ENCODE measurements at places on chromosomes 13 and 19.

DNA sequence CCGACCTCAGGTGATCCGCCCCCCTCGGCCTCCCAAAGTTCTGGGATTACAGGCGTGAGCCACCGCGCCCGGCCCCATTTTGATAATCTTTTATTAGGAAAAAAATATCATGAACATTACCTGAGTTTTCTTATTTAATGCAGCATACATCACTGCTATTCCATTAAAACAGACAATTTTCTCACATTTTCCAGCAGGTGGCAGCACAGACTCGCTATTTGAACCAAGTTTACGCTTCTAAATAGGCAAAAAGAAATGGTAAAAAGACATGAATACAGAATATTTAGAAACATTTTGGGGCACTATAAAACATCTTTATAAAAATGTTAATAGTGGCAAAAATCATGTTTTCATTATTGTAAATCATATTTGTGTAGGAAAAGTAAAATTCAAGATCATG, 903.1 kb downstream of the SLITRK6 start:
- H3K4me1 ChIP-seq = no peaks in the 10 kb centered on the region
- no peaks in the 10 kb centered on the region for H3K36me3 ChIP-seq
- H3K27me3 ChIP-seq = no peaks in the 10 kb centered on the region
- no peak overlapping the region for H3K27ac ChIP-seq
- peak; percentile 49 for DNase-seq

- no peak overlapping the region for H3K4me3 ChIP-seq
- H3K4me1 ChIP-seq = no peaks in the 10 kb centered on the region
- peak; percentile 53 for DNase-seq
- no peaks in the 10 kb centered on the region for H3K27me3 ChIP-seq
These were observed 9.5 kb upstream of the URAD start for GRCh38 chr13:27997904-27998522.

DNA sequence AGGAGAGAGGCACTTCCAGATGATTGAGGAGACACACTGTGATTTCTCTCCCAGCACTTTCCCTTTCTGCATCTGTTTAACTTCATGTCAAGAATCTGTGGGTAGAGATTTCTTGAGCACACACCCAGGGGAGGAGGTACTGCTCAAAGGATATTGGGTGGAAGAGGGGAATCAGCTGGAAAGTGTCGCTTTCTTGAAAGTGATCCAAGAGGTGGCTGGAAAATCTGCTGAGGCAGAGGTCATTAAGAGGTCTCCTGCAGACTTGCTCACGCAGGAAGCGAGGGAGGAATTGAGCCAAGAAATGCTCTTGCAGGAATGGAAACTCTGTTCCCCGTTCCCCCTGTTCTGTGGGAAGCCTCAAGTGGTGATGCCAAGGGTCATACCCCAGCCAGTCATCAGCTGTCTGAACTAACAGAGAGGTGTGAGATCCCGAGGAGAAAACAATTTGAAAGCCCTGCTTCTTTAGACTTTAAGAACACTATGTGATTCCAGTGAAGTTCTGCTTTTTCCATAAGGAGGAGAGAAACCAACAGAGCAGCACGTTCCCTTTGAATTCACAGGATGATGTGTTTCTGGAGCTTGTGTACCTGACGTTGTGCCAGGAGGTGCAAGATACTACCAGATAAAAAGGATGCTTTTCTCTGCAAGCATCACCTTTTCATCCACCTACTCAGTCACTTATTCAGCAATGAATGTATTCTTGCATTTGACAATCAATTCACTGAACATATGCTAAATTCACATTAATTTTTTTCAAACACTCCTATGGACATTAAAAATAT, 163.4 kb upstream of the GPR12 start:
- no peak for DNase-seq
- no peaks in the 10 kb centered on the region for H3K4me1 ChIP-seq
- no peak overlapping the region for H3K27ac ChIP-seq
- H3K27me3 ChIP-seq = peaks cover 29% of the 10 kb centered on the region
- no peak overlapping the region for H3K4me3 ChIP-seq

GRCh38 chr19:718251-718951, 9.7 kb downstream of the PALM start:
- H3K4me3 ChIP-seq = no peak overlapping the region
- no peaks in the 10 kb centered on the region for H3K4me1 ChIP-seq
- H3K36me3 ChIP-seq = no peaks in the 10 kb centered on the region
- no peak for DNase-seq
- H3K27ac ChIP-seq = no peak overlapping the region

- H3K27me3 ChIP-seq = peaks cover 9% of the 10 kb centered on the region
- no peak overlapping the region for H3K27ac ChIP-seq
- no peak overlapping the region for H3K4me3 ChIP-seq
These were observed 193.9 kb downstream of the KCTD12 start for GRCh38 chr13:76692346-76692745.

GRCh38 chr13:109605846-109606245, 180.5 kb downstream of the IRS2 start:
- H3K27ac ChIP-seq = no peak overlapping the region
- no peak for DNase-seq
- no peaks in the 10 kb centered on the region for H3K36me3 ChIP-seq
- no peaks in the 10 kb centered on the region for H3K4me1 ChIP-seq

DNA sequence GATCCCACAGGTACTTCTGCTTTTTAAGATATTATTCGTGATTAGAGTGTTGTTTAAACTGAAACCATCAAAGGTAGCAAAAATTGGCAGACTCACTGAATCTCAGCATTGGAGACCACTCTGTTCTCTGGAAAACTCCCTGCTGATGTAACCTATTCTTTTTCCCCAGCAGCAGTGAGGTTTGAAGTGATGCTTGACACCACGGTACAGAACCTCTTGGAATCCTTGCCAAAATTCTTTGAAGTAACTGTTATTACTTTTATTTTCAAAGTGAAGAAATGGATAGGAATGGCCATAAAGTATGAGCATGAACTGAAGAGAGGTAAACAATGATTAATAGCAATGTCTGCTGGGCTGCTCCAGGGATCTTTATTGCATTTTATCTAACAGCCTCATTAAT, 66.4 kb upstream of the KL start:
- H3K4me1 ChIP-seq = no peaks in the 10 kb centered on the region
- no peaks in the 10 kb centered on the region for H3K36me3 ChIP-seq
- no peak overlapping the region for H3K4me3 ChIP-seq
- peaks cover 4% of the 10 kb centered on the region for H3K27me3 ChIP-seq

GRCh38 chr13:77544758-77545338, 9.3 kb downstream of the SCEL start:
- H3K4me1 ChIP-seq = no peaks in the 10 kb centered on the region
- H3K36me3 ChIP-seq = no peaks in the 10 kb centered on the region
- H3K27ac ChIP-seq = no peak overlapping the region
- H3K4me3 ChIP-seq = no peak overlapping the region

DNA sequence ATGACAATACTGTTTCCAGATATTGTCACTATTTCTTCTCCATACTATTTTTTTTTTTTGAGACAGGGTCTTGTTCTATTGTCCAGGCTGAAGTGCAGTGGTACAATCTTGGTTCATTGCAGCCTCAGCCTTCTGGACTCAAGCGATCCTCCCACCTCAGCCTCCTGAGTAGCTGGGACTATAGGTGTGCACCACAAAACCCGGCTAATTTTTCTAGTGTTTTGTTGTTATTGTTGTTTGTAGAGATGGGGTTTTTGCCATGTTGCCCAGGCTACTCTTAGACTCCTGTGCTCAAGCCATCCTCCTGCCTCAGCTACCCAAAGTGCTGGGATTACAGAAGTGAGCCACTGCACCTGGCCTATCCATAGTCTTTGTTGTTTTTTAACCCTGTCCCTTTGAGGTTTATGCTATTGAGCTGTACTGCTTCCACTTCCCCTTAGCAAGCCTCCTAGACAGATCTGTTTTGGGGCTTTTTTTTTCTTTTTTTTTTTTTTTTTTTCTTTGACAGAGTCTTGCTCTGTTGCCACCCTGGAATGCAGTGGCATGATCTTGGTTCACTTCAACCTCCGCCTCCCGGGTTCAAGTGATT, 27.6 kb upstream of the MAP3K10 start:
- peaks cover 2% of the 10 kb centered on the region for H3K36me3 ChIP-seq
- peaks cover 7% of the 10 kb centered on the region for H3K27me3 ChIP-seq
- peaks cover 22% of the 10 kb centered on the region for H3K4me1 ChIP-seq
- peak overlapping the region; percentile 2 for H3K4me3 ChIP-seq
- H3K27ac ChIP-seq = peak overlapping the region; percentile 81

DNA sequence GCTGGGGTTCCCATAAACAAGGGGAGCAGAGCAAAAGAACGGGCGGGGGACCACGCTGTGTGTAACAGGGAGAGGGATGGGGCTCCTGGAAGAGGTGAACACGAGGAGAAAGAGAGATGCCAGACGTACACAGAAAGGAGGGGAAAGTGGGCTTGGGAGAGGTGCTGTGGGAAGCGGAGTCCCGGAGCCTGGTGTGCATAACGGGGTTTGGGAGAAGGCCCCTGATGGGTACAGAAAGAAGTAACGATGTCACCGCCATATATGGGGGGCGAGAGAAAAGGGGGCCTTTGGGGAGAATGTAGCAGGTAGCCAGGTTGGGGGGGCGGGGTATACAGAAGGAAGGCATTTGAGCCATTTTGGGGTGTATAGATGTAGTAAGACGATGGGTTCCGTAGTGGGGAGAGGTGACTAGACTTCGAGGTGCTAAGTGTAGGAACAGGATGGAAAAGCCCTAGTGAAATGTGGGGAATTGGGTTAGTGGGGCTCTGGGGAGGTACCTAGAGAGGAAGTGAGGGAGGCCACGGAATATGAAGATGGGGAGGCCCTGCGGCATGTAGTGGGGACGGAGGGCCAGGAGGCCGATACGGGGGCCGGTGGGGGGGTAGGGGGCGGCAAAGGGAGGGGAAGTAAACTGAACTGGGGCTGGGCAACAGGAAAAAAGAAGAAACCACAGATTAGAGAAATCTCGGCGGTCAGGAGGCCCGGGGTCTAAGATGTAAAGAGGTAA, 787 bp downstream of the ZNF580 start:
- H3K27ac ChIP-seq = peak overlapping the region; percentile 93
- H3K4me3 ChIP-seq = peak overlapping the region; percentile 92
- peaks cover 17% of the 10 kb centered on the region for H3K36me3 ChIP-seq
- peak; percentile 47 for DNase-seq

DNA sequence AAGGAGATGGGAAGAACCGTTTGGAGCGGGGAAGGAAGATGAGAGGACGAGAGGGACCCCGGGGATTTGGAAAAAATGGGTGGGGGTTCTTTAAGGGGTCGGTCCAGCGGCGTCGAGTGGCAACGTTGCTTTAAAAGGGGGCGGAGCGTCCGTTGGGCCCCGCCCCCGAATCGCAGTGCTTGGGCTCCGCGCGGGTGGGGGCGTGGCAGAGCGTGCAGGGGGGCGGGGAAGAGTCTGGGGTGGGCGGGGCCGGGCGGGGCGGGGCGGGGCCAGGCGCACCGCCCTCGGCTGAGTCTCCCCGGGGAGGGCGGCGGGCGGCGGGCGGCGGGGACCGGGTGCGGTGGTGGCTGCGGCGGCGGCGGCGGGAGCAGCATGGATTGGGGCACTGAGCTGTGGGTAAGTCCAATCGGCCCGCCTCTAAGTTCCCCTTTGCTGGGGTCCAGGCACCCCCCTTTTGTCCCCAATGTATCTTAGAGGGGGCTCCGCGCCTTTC, at the start of gene TRIP10:
TRIP10 (plus strand) TSS at position 291 of the 493 bp plus-strand sequence; CDS start at position 373, 82 bp downstream.
- H3K27ac ChIP-seq = peak within 1 kb of the TSS; percentile 98
- H3K27me3 ChIP-seq = peaks cover 7% of the 10 kb centered on the region
- H3K36me3 ChIP-seq = peaks cover 14% of the 10 kb centered on the region
- peaks cover 44% of the 10 kb centered on the region for H3K4me1 ChIP-seq
- peak; percentile 82 for DNase-seq
- peak within 1 kb of the TSS; percentile 98 for H3K4me3 ChIP-seq

DNA sequence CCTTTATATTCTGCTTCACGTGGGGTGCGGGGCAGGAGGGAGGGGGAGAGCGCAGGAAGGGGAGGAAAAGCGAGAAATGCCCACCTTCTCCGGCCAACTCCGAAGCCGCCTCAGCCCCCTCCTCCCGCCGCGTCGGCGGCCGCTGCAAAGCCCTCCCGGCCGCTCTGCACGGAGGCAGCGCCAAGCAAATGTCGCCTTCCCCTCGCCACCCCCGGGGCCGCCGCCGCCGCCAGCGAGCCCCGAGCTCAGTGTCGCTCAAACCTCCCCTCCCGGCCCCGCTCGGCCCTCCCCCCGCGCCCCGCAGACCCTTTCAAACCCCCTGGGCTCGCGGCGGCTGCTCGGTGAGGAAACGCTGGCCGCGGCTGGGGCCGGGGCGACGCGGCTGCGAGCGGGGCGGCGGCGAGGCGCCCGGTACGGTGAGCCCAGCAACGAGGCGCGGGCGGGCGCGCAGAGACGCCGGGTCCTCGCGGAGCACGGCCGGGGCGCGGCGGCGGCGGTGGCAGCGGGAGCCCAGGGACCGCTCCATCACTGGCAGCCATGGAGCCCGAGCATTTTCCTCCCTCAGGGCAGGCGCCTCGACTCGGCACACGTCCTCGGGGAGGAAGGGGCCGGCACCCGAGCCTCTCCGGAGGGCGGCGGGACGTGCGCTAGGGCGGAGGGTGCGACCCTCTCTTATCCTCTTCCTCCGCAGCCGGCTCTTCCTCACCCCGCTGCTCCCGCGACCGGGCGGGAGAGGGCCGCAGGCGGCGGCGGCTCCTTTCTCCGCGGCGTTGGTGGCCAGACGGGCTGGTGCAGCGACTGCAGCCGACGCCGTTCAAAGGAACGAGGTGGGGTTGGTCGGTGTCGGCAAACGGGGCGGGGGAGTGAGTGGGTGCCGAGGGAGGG, 463 bp upstream of the TSC22D1 start:
- peaks cover 6% of the 10 kb centered on the region for H3K36me3 ChIP-seq
- H3K4me1 ChIP-seq = peaks cover 40% of the 10 kb centered on the region
- DNase-seq = peak; percentile 42
- peaks cover 21% of the 10 kb centered on the region for H3K27me3 ChIP-seq
- peak overlapping the region; percentile 95 for H3K4me3 ChIP-seq

GRCh38 chr13:23790577-23791170, 98.5 kb downstream of the MIPEP start:
- H3K4me1 ChIP-seq = peaks cover 6% of the 10 kb centered on the region
- H3K27ac ChIP-seq = no peak overlapping the region
- H3K27me3 ChIP-seq = no peaks in the 10 kb centered on the region
- no peak for DNase-seq
- H3K4me3 ChIP-seq = no peak overlapping the region

DNA sequence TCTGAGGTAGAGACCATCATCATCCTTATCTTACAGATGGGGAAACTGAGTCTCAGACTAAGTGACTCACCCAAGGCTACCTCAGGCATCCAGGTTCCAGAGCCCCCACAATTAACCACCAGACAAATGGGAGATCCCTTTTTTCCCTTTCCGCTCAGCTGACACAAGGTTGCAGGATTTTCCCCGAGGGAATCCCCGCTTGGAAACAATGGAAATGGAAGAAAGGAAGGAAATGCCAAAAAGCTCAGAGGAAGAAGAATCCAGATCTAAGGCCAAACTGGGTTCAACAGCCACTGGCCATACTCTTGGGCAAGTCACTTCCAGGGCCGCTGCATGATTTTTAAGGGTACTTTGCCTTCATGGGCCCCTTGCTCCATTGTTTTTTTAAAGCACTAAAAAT, 1.6 kb downstream of the ZNF71 start:
- no peaks in the 10 kb centered on the region for H3K27me3 ChIP-seq
- H3K36me3 ChIP-seq = peaks cover 46% of the 10 kb centered on the region
- peaks cover 17% of the 10 kb centered on the region for H3K4me1 ChIP-seq
- H3K4me3 ChIP-seq = no peak overlapping the region
- no peak overlapping the region for H3K27ac ChIP-seq

GRCh38 chr13:90680826-90681225, 666.7 kb upstream of the MIR17HG start:
- H3K36me3 ChIP-seq = no peaks in the 10 kb centered on the region
- H3K4me1 ChIP-seq = no peaks in the 10 kb centered on the region
- H3K27ac ChIP-seq = no peak overlapping the region
